ENCODE measurements at places on chromosomes 1 and 21.

DNA sequence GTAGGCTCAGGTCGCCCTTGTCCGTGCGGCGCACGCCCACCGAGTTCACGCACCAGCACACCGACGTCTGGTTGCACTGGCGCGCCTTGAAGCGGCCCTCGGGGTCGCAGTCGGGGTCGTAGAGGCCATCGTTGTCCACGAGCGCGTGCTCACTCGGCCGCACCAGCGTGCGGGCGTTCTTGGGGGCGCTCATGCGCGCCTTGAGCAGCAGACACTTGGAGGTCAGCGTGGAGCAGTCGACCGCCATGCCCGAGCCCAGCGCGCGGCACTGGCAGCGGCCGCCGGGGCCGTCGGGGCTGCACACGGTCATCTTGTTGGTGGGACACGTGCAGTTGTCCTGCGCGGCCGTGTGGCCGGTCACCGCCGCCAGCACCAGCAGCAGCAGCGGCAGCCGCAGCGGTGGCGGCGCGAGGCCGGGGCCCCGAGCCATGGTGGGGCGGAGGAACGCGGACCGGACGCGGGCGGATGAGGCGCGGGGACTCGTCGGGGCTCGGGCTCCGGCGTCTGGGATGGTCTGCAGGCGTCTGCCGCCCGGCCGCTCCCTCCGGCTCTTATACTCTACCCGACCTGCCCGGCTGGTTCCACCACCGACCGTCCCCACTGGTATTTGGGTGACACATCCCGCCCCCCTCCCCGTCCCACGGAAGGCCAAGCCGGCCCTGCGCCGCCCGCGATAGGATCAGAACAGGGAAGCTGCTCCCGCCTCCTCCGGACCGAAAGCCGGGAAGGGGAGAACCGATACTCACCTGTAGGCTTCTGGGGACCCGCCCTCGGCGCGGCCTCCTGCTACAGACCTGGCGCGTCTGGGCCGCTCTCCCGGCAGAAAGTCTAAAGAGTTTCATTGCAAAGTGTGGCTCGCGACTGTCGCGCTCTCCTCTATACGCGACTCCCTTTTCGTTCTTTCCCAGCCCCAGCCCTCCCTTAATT, at the start of gene TACSTD2:
Gene TACSTD2 (minus strand): TSS at position 526 of the 927 bp plus-strand sequence. CDS start 96 bp downstream, at position 430.
- DNase-seq: no peak

- DNase-seq: no peak
Observed at GRCh38 chr1:36155408-36156328, at the start of gene MAP7D1. TSS of gene MAP7D1 (plus strand) at chr1:36156160. CDS start at chr1:36156418, 258 bp downstream.

DNA sequence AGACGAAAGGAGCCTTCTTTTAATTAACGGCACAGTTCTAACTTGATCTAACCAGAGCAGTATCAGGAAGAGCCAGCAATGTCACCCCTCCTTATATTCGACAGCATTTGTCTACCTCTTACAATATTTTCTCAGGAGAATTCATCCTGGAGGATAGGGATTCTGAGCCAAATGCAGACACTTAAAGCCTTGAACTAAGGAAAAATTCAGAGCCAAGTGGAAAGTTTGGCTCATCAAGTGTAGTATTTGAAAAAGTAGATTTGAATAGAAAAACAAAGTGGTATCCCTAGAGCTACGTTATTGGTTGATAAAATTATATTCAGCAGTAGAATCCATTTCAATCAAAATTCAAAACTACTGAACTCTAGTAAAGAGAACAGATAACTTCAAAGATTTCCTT, 732.0 kb upstream of the ADGRL2 start:
- DNase-seq: no peak

GRCh38 chr1:145826030-145826429, 2.0 kb downstream of the POLR3C start:
- DNase-seq: no peak

- DNase-seq: no peak
Observed at GRCh38 chr1:178048426-178048825, 45.5 kb upstream of the RASAL2 start.

GRCh38 chr1:202069662-202070061, 53.1 kb upstream of the GPR37L1 start:
- DNase-seq: no peak

All from pulmonary artery endothelial cell (primary cell).